ENCODE measurements at places on chromosomes 13 and 19.

DNA sequence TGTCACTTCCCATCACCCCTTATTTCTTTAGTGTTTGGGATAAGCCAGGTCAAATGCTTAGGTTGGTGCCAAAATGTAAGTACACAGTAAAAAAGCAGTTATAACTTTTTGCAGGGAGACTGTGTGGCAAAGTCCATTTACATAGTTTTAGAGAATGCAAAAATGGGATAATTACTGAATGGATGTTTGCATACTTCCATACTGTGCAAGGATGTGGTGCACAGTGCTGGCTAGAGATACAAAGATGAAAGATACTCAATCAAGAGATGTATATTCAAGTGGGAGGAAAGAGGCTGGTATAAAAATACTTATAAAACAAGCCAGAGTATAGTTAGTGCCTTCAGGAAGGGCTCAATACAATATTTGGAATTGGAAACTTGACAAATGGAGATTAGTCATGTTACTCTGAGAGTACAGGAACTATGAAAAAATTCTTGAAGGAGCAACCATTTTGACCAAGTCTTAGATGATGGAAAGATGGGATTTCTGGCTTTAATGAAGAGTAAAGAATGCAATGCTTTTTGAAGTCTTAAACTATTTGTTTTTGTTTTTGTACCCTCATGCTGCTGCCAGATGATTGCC lies 8.0 kb downstream of the PDS5B start:
- no peak for DNase-seq

DNA sequence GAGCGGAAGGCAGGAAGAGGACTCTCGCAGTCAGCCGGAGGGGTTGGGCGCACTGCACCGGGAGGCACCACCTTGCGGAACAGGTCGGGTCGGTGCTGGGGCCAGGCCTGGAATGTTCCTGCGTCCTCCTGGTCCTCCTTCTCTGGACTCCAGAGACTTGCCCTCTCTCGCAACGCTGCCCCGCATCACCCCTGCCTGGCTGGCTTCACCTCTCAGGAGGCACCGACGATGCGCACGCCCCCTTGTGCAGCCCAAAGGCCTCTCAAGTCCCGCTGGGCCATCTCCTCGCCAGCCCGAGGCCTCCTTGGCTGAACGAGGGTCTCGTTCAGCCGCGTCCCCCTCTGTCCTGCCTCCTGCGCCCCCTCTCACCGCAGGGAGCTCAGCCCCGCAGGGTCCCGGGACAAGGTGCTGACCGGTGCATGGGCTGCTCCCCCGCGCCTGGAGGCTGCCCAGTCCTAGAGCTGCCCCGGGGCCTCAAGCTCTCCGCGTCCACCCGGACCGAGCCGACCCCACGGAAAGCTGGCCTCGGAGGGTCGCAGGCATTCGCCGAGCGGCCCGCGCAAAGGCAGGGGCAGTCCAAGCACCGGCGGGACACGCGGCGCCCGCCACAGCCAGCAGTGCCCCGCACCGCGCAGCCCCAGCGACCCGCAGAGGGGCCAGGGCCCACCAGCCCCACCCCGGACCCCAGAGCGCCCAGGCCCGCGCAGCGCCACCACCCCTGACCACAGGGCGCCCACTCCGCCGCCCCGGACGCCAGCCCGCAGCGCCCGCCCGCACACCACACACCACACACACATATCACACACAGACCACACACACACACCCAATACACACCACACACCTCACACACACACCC lies 133.8 kb downstream of the CRYL1 start:
- no peak for DNase-seq

- DNase-seq: no peak
These were observed 72.8 kb downstream of the GNG7 start for GRCh38 chr19:2629491-2630351.

DNA sequence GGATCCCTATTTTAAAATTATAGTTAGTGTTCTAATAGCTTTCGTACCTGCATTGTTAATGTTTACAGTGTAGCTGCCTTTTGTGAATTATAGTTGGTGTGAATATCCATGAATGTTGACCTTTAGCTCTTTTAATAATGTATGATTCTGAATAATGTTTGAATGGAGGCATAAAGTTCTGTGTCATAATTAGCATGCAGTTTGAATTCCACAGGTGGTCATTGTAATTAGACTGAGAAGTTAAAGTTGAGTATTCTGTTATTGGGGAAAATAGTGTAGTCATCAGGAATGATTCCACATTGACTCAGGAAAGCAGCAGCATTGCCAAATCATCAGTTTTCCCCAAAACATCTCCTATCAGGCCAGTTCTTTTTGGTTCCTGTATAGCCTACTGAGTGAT lies 12.1 kb downstream of the GPR18 start:
- DNase-seq: no peak

DNA sequence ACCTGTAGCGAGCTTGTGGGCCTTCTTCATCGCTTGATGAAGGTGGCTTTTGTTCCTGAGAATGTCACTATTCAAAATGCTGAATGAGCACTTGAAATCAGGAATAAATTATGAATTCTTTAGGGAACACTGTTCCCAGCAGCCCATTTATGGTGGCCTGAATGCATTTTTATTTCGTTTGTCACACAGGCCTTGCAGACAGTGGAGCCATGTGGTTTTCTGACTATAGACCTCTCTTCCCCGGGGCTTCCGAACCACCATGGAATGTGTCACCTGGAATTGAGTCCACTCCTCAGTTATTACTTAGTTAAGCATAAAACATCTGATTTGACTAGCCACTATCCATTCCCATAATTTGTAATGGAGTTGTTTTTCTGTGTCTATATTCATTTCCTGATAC lies 396.9 kb downstream of the IRS2 start:
- no peak for DNase-seq

DNA sequence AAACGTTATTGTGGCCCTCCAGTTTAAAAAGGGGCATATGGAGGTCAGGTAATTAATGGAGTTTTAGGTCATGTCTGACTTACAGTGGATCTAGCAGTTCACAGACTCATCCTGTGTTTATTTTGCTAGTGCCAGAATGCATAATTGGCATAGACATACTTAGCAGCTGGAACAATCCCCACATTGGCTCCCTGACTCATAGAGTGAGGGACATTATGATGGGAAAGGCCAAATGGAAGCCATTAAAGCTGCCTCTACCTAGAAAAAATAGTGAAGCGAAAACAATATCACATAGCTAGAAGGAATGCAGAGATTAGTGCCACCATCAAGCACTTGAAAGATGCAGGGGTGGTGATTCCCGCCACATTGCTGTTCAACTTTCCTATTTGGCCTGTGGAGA lies 610.7 kb downstream of the SLITRK5 start:
- no peak for DNase-seq

Data from iPS DF 6.9 (cell line).